ENCODE measurements at places on chromosomes 6 and 20.
A peak's percentile ranks its signal among the peaks of the same experiment; 100 is the strongest.

GRCh38 chr6:89975991-89976693 lies 81.9 kb downstream of the GJA10 start:
- no peaks in the 10 kb centered on the region for H3K27me3 ChIP-seq
- H3K4me3 ChIP-seq, result no peak overlapping the region
- H3K4me1 ChIP-seq, result peaks cover 2% of the 10 kb centered on the region
- no peak overlapping the region for H3K27ac ChIP-seq
- H3K36me3 ChIP-seq, result no peaks in the 10 kb centered on the region
- DNase-seq, result no peak

- H3K27me3 ChIP-seq, result no peaks in the 10 kb centered on the region
- no peaks in the 10 kb centered on the region for H3K4me1 ChIP-seq
- H3K36me3 ChIP-seq, result no peaks in the 10 kb centered on the region
- H3K27ac ChIP-seq, result no peak overlapping the region
- no peak overlapping the region for H3K4me3 ChIP-seq
These were observed 14.2 kb upstream of the FOXQ1 start for GRCh38 chr6:1297746-1298145.

DNA sequence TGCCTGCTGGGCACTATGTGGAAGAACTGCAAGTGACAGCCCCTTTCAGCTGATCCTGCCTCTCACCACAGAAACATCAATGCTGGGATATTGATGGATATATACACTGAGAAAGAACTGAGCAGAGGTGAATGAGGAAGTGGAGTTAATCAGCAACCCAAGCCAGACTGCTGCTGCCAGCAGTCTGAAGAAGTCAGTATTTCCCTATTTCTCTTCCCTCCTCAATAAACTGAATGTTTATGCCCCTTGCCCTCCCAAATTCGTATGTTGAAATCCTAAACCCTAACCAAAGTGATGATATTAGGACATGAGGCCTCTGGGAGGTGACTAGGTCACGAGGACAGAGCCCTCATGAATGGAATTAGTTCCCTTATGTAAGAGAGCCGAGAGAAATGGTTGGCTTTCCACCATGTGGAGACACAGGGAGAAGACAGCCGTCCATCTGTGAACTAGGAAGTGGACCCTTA lies 76.3 kb downstream of the CDK19 start:
- peak; percentile 53 for DNase-seq
- no peaks in the 10 kb centered on the region for H3K36me3 ChIP-seq
- no peak overlapping the region for H3K27ac ChIP-seq

- H3K36me3 ChIP-seq, result no peaks in the 10 kb centered on the region
- H3K27me3 ChIP-seq, result no peaks in the 10 kb centered on the region
- H3K4me3 ChIP-seq, result peak within 1 kb of the TSS; percentile 70
These were observed at the start of gene GTPBP2 for GRCh38 chr6:43629104-43629504. Gene GTPBP2 (minus strand): TSS chr6:43629264. CDS start chr6:43629162, 102 bp downstream.

DNA sequence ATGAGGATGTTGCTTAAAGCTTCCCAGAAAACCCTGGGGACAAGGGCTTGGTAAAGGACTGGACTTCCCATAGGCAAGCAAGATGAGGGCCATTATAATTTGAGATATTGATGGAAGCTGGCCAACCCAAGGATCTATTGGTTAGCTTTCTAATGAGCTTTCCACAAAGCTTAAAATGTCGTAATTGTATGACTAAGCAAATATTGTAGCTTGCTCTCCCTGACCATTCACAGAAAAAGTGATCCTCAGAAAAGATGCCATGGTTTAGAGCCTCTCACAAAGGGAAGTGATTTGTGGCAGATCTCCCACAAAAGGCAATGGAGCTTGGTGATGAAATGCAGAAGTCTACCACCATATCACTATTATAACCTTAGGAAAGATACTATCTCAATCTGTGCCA lies 13.6 kb downstream of the IL17F start:
- H3K4me3 ChIP-seq, result no peak overlapping the region
- no peaks in the 10 kb centered on the region for H3K36me3 ChIP-seq
- no peaks in the 10 kb centered on the region for H3K27me3 ChIP-seq
- no peak for DNase-seq
- H3K27ac ChIP-seq, result no peak overlapping the region
- no peaks in the 10 kb centered on the region for H3K4me1 ChIP-seq

DNA sequence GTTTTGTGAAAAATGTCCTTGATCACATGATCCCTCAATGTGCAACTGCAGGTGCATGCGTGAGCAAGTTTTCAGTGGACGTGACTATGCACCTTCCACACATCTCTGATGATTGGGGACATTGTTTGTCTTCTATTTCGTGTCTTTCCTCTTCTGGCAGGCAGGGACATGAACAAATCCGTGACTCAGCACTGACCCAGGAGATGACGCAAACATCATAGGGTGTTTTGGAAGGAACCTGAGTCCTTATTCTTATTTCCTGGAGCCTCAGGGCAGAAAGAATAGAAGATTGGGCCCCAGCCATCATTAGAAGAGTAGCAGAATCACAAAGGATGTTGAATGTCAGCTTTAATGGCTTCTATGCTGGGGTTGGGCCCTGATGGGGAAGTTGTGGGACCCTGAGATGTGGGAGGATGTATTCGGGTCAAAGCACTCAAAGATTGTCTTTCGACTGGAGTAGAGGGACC lies 11.9 kb upstream of the SIRPD start:
- peaks cover 2% of the 10 kb centered on the region for H3K27me3 ChIP-seq
- peak; percentile 54 for DNase-seq
- no peaks in the 10 kb centered on the region for H3K36me3 ChIP-seq
- H3K4me1 ChIP-seq, result no peaks in the 10 kb centered on the region
- H3K27ac ChIP-seq, result no peak overlapping the region
- no peak overlapping the region for H3K4me3 ChIP-seq

DNA sequence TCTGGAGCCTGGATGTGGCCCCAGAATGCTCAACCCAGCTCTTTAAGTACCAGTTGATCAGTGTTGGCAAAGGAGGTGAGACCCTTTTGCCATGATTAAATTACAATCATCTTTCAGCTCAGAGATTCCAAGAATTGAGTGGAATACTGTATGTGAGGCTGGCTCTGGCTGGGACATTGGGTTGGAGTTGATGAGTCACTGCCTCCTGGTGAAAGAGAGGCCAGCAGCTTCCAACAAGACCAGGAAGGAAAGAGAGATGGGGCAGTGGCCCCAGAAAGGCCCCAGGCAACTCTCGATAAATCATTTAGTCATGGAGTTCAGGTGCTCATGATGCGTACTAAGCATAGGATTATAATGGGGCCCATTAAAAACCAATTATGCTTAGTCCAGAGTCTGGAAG lies 2.1 kb downstream of the TGM6 start:
- H3K36me3 ChIP-seq, result no peaks in the 10 kb centered on the region
- H3K27me3 ChIP-seq, result no peaks in the 10 kb centered on the region
- H3K27ac ChIP-seq, result no peak overlapping the region
- no peaks in the 10 kb centered on the region for H3K4me1 ChIP-seq
- no peak overlapping the region for H3K4me3 ChIP-seq
- DNase-seq, result no peak

- no peak overlapping the region for H3K4me3 ChIP-seq
- H3K27ac ChIP-seq, result no peak overlapping the region
- H3K36me3 ChIP-seq, result no peaks in the 10 kb centered on the region
- no peaks in the 10 kb centered on the region for H3K27me3 ChIP-seq
- DNase-seq, result no peak
- no peaks in the 10 kb centered on the region for H3K4me1 ChIP-seq
These were observed 58.7 kb upstream of the REV3L start for GRCh38 chr6:111541682-111542065.

DNA sequence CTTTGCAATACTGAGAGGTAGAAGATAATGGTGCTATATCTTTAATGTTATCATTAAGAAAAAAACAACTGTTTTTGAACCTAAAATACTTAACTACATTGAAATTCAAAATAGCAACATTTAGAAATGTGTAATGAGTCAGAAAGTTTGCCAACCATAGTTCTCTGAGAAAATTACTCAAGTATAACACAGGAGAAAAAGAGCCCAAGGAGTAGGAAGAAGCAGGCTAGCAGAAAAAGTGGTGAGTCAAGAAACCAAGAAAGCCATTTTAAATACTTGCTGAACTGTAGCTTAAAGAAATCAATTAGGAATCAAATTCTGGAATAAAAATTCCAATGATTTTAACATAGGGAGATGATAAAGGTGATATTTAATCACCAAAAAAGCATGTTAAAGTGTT lies 181.0 kb upstream of the RSPO3 start:
- no peak overlapping the region for H3K4me3 ChIP-seq
- no peaks in the 10 kb centered on the region for H3K36me3 ChIP-seq
- H3K4me1 ChIP-seq, result no peaks in the 10 kb centered on the region
- no peak overlapping the region for H3K27ac ChIP-seq

DNA sequence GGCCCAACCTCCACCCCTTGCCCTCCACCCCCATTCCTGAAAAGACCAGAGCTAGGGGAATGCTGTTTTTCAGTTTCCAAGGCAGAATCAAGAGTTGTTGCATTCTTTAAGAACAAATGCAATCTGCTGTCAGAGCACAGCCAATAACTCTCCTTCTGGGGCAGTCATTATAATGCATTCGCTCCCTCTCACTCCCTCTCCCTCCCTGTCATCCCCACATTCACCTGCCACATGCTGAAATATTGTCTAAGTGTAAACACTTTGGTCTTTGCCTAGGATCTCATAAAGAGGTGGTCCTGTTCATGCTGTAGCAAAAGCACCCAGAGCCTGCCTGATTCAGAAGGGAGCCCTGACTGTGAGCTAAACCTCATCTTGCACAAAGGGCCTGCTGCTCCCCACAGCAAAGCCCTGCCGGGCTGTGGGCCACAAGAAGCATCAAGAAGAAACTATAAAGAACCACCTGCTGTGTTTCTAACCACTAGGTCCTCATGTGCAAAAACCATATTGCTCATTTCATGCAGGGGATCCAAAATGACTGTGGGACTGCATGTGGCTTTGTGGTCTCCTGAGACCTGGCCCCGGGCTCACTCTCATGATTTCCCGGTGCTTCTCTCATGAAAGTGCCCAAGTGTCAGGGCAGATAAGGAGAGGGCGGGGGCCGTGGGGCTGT lies 85.6 kb downstream of the GPR6 start:
- no peaks in the 10 kb centered on the region for H3K27me3 ChIP-seq
- H3K36me3 ChIP-seq, result no peaks in the 10 kb centered on the region
- H3K4me3 ChIP-seq, result no peak overlapping the region
- no peak for DNase-seq
- no peak overlapping the region for H3K27ac ChIP-seq

GRCh38 chr6:447381-448165 lies 56.0 kb downstream of the IRF4 start:
- no peaks in the 10 kb centered on the region for H3K4me1 ChIP-seq
- no peak overlapping the region for H3K4me3 ChIP-seq
- no peaks in the 10 kb centered on the region for H3K36me3 ChIP-seq
- DNase-seq, result no peak
- no peak overlapping the region for H3K27ac ChIP-seq
- no peaks in the 10 kb centered on the region for H3K27me3 ChIP-seq

DNA sequence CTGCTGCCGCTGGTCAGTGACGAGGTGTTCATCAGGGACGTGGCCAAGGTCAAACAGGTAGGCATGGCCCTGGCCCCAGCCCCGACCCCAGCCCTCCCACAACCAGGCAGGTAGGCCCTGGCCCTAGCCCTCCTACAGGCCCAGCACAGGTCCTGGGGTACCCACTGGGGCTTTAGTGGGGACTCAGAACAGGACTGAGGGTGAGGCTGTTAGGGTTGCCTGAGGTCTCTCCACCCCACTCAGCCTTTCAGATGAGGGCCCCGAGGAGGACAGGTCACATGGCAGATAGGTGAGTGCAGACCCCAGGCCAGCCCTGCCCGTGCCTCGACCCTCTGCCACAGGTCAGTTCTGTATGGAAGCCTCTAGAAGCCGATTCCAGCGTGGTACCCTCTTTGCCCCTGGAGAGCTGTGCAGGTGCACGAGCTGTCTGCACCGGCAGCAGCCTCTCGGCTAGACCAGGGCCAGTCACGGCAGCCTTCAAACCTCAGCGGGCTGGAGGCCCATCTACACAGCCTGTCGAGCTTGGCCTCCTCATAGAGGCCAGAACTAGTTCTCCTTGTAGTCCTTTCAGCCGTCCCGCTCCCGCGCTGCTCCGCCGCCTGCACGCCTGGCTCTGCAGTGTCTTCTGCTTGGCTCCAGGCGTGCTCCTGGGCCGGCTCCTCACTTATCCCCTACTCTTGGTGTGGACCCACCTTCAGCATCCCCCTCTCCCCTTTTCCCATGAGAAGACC lies 35.5 kb downstream of the PYGB start:
- H3K27ac ChIP-seq, result no peak overlapping the region
- H3K36me3 ChIP-seq, result peaks cover 31% of the 10 kb centered on the region
- no peak overlapping the region for H3K4me3 ChIP-seq
- no peaks in the 10 kb centered on the region for H3K27me3 ChIP-seq
- peak; percentile 29 for DNase-seq
- H3K4me1 ChIP-seq, result no peaks in the 10 kb centered on the region

GRCh38 chr6:16336056-16336818 lies 97.8 kb downstream of the GMPR start:
- H3K4me3 ChIP-seq, result no peak overlapping the region
- no peaks in the 10 kb centered on the region for H3K36me3 ChIP-seq
- peaks cover 6% of the 10 kb centered on the region for H3K4me1 ChIP-seq

DNA sequence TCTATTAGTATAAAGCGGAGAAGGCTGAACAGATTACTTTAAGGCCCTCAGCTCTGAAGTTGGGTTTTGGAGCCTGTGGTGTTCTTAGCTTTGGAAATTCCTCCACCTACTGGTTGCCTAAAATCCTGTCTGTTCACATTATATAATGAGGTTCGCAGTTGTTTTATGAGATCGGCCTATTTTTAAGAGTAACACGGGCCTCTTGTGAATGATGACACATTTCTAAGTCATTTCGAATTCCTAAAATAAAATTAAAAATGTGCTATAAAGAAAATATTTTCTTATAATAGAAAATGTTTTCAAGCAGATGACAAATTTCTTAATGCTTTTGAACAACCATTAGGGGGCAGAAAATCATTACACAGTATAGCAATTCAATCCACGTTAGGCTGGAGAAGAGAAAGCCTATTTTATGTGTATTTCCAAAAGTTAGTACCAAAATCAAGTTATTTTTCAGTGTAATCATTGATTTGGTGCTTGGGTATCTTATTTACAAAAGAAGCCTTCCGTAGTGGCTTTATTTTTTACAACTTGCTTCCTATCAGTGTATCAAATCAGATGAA lies 15.8 kb upstream of the FAM8A1 start:
- no peaks in the 10 kb centered on the region for H3K4me1 ChIP-seq
- peak overlapping the region; percentile 57 for H3K27ac ChIP-seq
- no peaks in the 10 kb centered on the region for H3K27me3 ChIP-seq
- H3K36me3 ChIP-seq, result no peaks in the 10 kb centered on the region

- no peaks in the 10 kb centered on the region for H3K4me1 ChIP-seq
- H3K27ac ChIP-seq, result no peak overlapping the region
- no peak for DNase-seq
- peaks cover 2% of the 10 kb centered on the region for H3K27me3 ChIP-seq
- no peak overlapping the region for H3K4me3 ChIP-seq
- H3K36me3 ChIP-seq, result no peaks in the 10 kb centered on the region
These were observed 1.2 kb downstream of the CDH4 start for GRCh38 chr20:61253264-61253639.

DNA sequence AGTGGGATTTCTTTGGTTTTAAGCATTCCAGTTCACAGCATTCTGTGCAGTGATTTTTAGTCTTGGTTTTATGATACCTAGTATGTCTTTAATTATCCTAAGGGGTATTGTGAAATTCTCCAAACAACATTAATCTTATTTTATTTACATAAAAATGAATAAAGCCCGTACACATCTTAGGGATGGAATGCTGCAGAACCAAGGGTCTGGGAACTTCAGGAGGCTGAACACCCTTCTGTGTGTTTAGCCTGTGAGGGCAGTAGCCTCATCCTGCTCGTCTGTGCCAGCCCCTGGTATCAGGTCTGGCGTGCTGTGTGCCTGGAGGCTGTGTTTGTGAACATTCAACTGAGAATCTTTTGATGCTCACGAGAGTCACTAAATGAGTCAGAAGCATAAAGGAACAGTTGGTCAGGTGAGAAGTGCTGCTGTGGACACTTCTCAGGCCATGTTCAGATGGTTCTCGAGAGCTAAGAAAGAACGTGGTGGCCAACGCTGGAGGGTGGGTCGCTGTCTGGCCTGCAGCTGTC lies 25.2 kb upstream of the C20orf204 start:
- DNase-seq, result no peak
- no peak overlapping the region for H3K4me3 ChIP-seq
- H3K36me3 ChIP-seq, result peaks cover 10% of the 10 kb centered on the region
- H3K27me3 ChIP-seq, result no peaks in the 10 kb centered on the region

All from aorta (tissue), 5 donors.